Stimulated activated CD8-positive, alpha-beta memory T cell treated with anti-CD3 and anti-CD28 coated beads, Interleukin-7, amount 100 ng/mL, for 24 hours (primary cell): ENCODE measurements at places on chromosomes 4 and X.
A peak's percentile ranks its signal among the peaks of the same experiment; 100 is the strongest.

DNA sequence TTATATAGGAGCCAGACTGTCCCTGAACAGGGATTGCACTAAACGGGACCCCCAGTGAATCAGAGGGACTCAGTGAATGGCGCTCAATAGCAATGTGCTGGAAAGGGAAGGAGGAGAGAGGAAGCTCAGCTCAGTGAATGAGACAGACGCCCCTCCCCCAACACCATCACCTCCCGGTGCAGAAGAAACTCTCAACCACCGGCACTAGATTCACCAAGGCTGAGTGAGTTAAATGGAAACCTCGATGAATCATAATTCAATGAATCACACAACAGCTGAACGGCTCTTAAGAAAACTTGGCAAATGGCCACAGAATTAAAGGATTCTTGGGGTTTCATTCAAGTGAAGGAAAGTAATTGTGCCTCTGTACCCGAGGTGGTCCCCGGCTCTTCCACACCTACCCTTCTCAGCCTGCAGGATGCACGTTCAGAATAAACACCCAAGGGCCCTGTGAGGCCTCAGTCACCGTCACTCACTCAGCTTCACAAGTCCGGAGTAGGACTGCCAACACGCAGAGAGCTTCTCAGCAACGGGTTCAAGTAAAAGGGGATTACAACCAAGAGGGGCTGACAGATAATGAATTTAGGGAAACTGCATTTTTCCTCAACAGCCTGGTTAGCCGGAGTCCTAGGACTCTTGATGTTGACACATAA is 29.3 kb downstream of the CRMP1 start:
- peak; percentile 32 for DNase-seq

- DNase-seq, result no peak
Observed at GRCh38 chrX:127649011-127649410, 403.2 kb downstream of the ACTRT1 start.

- no peak for DNase-seq
Observed at GRCh38 chrX:1041091-1041490, 171.4 kb downstream of the CRLF2 start.

GRCh38 chr4:100164808-100165760 is 25.2 kb downstream of the DDIT4L start:
- no peak for DNase-seq

DNA sequence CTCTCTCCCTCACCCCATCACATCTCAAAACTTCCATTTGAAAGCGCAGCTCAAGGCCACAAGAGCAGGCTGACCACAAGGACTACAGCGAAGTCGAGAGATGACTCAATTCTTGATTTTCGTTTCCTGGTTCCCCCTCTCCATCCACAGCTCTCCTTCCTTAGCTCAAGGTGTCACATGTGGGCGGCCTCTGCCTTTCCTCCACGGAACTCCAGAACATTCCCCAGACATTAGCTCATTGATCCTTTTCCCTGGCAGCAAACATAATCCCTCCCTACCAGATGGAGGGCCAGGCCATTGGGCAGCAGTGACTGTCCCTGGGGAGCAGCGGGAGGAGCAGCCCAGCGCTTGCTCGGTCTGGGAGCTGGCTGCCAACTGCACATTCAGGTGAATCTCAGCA is 56.3 kb downstream of the CCDC149 start:
- DNase-seq, result no peak

DNA sequence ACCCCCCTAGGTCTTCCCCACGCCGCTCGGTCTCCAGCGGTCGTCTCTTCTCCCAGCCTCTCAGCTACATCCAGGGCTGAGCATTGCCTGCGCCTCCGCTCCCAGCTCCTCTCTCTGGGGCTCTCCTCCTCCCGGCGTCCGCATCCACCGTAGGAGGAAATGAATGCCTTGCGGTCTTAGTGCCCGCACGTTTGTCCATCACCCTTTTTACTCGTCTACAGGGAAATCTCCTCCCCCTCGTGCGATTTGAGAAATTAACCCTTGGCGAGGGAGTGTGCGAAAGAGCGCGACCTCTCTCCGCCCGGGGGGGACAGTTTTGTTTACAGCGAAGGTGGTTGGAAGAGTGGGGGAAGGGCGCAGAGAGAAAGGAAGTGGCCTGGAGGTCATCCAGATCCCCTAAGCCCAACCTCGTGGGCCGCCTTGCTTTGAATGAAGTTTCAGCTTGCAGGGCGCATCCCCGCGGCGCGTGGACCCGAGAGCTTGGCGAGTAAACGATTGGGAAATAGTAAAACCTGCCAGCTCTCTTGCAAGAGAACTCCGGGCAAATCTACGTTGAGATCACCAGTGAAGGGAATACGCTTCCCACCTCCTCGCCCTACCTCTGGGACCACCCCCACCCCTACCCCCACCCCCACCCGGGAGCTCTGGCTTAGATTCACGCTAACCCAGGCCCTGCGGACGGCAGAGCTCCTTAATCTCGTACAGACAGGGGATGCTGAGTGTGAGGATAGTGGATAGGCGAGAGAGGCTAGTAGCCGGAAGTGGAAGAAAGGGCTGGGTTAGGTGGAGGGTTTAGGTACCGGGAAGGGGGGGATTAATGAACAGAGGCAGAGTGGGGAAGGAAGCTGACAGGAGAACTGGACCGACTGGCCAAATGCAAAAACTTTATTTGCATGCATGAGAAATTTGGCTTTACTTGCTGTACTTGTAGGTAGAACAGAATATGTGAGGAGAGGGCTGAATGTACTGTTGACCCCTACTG is at the start of gene ELOVL6:
Gene ELOVL6 (minus strand): TSS at position 181 of the 982 bp plus-strand sequence. CDS start 280 bp downstream, outside the sequence.
- DNase-seq, result no peak
